H7 (cell line): ENCODE measurements at places on chromosomes 7 and 10.

DNA sequence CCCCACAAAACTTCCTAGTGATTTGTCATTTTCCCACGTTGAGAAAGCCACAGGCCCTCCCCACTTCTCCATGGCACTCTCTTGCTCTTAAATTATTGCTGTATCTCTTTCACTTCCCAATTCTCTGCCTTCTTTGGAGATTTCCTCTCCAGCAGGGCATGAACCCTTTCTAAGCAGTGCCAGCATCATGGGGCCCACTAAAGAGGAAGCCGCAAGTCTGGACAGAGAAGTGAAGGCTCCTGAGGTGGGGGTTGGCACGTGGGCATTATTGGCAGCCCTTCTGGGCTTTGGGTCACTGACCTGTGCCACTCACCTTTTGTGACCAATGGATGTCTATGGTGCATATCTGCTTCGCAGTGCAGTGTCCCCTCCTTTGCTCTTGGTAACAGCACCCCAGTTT, 97.7 kb upstream of the TCF7L2 start:
- DNase-seq = no peak

- peak; percentile 70 for DNase-seq
Measured at GRCh38 chr10:98299341-98299740, 31.3 kb upstream of the LOXL4 start.

DNA sequence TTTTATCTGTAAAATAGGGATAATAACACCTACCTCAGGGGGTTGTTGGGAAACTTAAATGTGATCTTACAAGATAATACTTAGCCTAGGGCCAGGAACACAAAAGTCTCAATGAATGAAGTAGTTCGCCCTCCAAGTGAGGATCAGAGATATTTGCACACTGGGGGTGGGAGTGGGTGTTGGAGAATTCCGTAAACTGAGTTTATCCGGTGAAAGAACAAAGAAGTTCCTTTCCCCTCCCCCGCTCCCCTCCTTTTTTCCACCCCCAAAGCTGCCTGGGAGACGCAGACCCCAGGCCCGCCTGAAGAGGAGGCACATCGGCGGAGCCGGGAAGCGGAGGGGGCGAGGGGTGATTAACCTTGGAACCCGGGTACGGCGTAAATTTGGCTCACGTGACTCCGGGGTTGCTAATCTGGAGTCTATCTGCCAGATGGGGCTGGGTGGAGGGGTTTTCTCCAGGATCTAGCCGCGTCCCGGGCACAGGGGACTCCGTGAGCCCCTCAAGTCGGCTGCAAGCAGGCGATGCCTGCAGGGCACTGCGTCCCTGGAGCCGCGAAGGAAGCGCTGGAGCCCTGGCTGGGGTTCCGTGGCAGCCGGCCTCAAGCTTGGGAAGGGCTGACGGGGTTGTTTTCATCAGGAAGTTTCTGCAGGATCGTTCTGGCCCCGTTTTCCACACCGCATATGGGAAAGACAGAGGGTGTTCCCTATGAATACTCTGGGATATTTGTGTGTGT, 1.4 kb upstream of the PODXL start:
- peak; percentile 93 for DNase-seq

- DNase-seq = no peak
Measured at GRCh38 chr10:6361869-6362268, 159.1 kb downstream of the PFKFB3 start.

- peak; percentile 94 for DNase-seq
Measured at GRCh38 chr7:73308665-73309214, at the start of gene NSUN5. NSUN5 (minus strand) TSS chr7:73308826; CDS start chr7:73308790, 36 bp downstream.

- DNase-seq = no peak
Measured at GRCh38 chr7:46468753-46469356, 547.8 kb upstream of the IGFBP3 start.

DNA sequence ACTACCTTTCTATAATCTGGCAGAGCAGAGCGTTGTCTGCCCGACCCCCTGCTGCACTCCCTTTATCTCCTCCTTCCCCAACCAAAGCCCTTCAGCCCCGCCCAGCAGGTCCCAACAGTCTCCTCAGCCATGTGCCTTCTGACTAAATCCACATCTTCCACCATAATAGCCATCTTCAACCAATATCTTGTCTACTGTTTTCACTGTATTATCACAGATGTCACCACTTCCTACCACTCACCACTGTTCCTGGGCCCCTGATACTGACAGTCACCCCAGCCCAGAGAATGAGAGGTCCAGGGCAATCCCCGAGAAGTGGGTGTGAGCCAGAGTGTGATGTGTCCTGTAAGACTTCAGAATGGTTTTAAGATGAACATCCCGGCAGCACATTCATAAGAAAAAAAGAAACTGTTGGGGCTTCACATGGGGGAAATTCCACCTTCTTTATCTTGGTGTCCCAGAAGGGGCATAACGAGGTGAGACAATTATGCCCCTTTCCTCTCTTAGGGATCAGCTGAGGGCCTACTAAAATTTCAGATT, 25.3 kb downstream of the CCDC6 start:
- no peak for DNase-seq

DNA sequence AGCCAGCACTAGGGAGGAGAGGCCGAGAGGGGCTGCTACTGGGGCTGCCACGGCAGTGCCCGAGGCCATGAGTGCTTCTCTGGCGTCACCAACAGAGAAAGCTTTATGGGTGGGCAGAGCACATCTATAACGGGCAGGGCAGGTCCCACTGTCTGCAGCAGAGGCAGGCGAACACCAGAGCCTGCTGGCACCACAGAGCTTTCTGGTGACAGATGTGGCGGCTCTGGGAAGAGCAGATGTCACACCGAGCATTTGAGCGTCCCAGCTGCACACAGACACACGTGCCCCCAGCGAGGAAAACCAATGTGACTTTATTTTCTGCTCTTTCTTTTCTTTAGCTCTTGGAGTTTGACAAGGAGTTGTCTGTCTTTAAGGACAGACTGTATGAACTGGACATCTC, 20.5 kb downstream of the NKX6-2 start:
- DNase-seq = no peak

DNA sequence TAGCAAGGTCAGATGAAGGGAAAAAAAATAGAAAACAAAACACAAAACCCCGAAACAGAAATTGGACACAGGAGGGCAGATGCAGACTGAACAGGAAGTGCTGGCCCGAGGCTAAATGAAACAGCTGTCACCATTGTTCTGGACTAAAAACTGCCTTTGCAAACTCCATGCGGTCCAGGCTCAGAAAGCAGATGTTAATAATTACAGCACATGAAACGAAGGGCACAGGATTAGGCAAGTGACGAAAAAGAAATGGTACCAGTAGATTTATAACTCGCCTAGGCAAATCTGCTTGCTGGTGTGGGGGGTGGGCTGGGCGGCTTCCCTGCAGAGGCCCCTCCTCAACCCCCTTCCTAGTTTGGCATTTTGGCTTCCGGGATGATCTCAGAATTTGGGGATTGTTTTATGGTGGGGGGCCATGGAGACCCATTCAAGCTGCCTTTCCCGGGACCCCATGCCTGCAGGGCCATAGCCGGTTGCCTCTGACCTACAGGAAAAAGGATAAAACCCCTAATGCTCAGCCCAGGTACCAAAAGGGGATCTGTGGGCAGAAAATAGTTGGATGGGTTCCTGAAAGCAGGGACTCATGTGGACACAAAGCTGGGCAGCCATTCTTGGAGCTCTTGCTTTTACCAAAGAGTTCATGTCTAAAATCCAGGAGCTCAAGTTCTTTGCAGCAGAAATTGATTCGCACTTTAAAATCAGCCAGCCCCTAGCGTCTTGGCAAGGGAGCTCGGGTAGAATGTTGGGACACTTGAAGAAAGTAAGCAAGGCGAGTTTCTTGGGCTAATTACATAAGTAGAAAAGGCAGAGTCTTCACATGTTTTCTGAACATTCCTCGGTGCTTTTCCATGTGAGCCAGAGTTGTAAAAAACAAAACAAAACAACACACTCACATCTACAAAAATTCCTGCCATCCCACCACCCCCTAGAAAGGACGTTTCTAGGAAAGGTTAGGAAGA, 39.0 kb upstream of the EMX2 start:
- no peak for DNase-seq

GRCh38 chr7:136000288-136000913, 23.2 kb upstream of the MTPN start:
- DNase-seq = no peak

DNA sequence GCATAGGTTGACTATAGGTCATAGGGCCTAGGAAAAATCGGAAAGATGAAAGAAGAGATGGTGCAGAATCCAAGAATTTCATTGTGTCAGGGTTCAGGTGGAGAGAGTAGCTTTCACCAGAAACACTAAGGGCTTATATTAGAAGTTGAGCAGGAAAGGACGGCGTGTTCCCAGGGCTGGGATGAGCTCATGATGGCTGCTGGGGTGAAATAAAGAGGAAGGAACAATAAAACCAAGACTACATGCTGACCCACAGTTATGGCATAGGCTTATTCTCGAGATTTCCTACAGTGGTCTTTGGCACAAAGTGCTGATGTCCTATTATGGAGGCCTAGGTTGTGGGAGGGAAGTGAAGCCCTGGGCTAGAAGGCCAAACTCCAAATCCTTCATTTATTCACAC, 195.8 kb downstream of the PTEN start:
- no peak for DNase-seq

- no peak for DNase-seq
Measured at GRCh38 chr10:32865170-32865569, 92.9 kb downstream of the ITGB1 start.

DNA sequence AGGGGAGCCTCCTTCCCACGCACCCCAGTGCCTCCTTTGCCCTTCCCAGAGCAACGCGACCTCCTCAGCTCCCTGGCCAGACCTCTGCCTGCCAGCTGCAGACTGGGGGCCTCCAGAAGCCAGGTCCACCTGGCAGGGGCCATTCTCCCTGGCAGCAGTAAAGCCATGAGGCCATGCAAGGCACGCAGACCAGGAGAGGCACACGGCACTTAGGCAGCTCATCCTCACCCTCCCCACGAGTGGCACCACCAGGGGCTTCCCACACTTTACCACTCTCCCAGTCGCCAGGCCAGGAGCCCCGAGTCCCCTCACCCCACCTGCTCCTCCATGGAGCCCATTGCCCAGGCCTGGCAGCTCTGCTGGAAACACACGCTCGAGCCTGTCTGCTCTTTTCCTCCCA, 85.4 kb downstream of the PROSER2 start:
- DNase-seq = no peak

DNA sequence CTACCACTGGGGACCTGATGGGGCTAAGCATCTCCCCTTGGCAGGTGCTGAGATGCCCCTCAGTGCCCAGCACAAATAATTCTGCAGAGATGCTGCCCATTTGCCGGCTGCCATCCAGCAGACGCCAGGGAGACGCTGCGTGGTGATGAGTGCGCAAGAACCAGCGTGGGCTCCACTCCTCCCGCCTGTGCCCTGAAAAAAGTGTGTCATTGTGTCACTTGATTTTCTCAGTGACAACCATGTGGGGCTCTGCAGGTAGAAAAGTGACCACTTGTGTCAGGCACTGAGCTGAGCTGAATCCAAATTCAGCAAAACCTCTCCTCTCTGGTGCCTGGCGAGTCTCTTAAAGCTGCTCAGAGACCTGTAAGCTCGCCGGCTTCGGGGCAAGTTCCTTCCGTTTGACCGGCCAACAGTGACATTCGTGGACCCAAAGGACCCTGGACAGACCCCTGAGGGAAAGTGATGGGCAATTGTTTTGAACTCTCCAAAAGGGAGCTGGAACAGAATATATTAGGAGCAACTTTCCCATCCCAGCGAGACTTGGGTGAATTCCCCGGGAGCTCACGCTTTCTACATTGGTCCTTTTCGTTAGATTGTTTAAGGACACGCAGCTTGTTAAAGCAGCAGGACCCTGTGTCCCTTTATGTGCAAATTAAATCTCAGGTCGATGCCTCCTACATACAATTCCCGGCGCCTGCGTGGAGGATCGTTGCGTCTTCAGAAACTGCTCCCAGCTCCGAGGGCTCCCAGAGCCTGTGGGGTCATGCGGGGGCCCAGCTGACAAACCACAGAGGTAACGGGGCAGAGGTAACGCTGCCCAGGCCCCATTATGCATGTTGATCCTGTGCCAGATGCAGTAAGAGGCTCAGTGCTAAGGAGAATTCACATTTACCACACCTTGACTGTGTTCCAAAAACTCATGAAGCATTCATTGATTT, 332.7 kb downstream of the ADARB2 start:
- DNase-seq = peak; percentile 25

GRCh38 chr7:7911369-7912123, 57.0 kb upstream of the GLCCI1 start:
- DNase-seq = no peak

- DNase-seq = peak; percentile 23
Measured at GRCh38 chr7:136183981-136184380, 206.8 kb upstream of the MTPN start.

- DNase-seq = peak; percentile 64
Measured at GRCh38 chr10:120824881-120825309, 26.3 kb upstream of the WDR11 start.

- DNase-seq = no peak
Measured at GRCh38 chr10:76353237-76353851, 921.9 kb downstream of the LRMDA start.
